ENCODE measurements at places on chromosomes 5 and 9. TPM values are rescaled to one million over a fixed set of nuclear protein-coding genes. Genes with fewer than 3 reads are reported as not detected.

GRCh38 chr9:126513159-126514036 is 100.3 kb upstream of the LMX1B start:
- DNase-seq: no peak

- no peak for DNase-seq
These were observed 3.5 kb downstream of the SNCB start for GRCh38 chr5:176626876-176627236.

- peak; percentile 34 for DNase-seq
These were observed 73.3 kb downstream of the ABCA1 start for GRCh38 chr9:104854613-104855012.

DNA sequence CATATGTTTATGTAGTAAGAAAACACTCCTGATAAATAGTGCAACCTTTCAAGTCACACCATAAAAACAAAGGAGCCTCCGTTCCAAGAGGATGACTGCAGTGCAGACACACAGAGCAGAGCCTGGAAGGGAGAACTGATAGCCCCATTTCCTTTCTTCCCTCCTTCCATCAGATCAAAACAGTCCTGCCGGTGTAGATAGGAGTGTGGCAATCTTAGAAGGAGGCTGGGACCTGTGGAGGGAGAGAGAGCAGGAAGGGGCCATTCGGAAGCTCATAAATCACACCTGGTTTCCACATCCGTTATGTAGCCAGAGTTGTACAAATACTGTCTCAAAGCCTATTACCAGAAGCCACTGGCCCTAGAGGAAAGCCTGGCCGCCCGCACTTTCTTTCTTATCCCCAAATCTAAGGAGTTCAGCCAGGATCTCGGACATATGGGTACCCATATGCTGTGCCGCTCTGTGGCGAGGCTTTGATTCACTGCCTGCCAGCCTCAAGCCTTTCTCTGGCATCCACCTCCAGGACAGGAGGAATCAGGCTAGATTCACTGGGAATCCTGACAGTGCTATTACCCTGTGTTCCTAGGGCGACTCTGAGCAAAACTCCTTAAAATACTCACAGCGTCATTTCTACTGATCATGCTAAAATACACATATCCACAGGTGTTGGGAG is 26.9 kb downstream of the DAP start:
- no peak for DNase-seq

DNA sequence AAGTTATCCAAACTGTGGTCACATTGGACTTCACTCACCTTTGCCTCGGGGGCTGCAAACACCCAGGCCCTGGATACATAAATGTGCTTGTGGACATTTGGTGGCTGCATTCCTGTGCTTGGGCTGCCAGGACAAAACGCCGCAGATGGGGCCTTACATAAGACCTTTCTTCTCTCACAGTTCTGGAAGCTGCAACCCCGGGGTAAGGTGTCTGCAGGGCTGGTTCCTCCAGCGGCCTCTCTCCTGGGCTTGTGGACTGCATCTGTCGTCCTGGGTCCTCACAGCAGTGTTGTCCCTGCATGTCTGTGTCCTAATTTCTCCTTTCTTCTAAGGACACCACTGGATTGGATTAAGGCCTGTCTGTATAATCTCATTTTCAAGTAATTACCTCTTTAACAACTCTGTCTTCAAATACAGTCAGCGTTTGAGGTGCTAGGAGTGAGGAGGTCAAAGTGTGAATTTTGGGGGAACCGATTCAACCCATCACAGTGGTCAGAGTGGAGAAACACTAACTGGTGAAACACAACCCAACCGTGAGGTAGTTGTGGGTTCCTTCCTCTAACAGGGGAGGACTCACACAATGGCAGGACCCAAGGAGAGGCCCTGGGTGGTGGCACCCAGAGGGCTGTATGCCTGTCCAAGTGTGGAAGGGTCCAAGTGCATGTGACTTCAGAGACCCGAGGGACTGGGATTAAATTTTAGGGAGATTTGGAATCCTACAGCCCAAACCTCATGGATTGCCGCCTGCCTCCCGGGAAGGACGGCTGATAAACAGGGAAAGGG is 415.6 kb downstream of the IRX2 start:
- DNase-seq: no peak

PCDH12 gene
- polyA plus RNA-seq: 0.35 TPM

OSMR gene
- polyA plus RNA-seq: 2.7 TPM

HOMER1 gene
- 2.1 TPM for polyA plus RNA-seq

Measured in stomach (tissue), 19 donors.